GM23248 (cell line): ENCODE measurements at places on chromosomes 1 and 21. TPM values are rescaled to one million over a fixed set of nuclear protein-coding genes. Genes with fewer than 3 reads are reported as not detected.

The PDZK1 gene
- total RNA-seq, result 0.63 and 0.97 TPM in 2 replicates

The PODN gene
- total RNA-seq, result 54.0 and 54.8 TPM in 2 replicates

The SPTA1 gene
- total RNA-seq, result not detected in 2 replicates

The TSNAX gene
- 36.7 and 39.4 TPM in 2 replicates for total RNA-seq

The GPR61 gene
- not detected in 2 replicates for total RNA-seq

The RGSL1 gene
- total RNA-seq, result not detected in 2 replicates

The NBPF20 gene
- 1.4 and 3.0 TPM in 2 replicates for total RNA-seq

The LEMD1 gene
- total RNA-seq, result not detected in 2 replicates

The C4BPA gene
- total RNA-seq, result not detected in 2 replicates

The SLC30A2 gene
- not detected in 2 replicates for total RNA-seq

The AK5 gene
- total RNA-seq, result 65.3 and 81.3 TPM in 2 replicates

The OR2L3 gene
- total RNA-seq, result not detected in 2 replicates

The COL9A2 gene
- total RNA-seq, result 0.89 and 2.8 TPM in 2 replicates

The VASH2 gene
- total RNA-seq, result not detected in 2 replicates

The GUCA2B gene
- not detected in 2 replicates for total RNA-seq

The CHODL gene
- total RNA-seq, result not detected in 2 replicates

The FRRS1 gene
- 1.3 and 3.9 TPM in 2 replicates for total RNA-seq

The C1QA gene
- total RNA-seq, result not detected in 2 replicates

The TMCC2 gene
- total RNA-seq, result 1.7 and 2.7 TPM in 2 replicates

The TNN gene
- total RNA-seq, result not detected in 2 replicates

The MRPS14 gene
- total RNA-seq, result 7.5 and 19.6 TPM in 2 replicates

The TMEM9 gene
- 77.9 and 81.0 TPM in 2 replicates for total RNA-seq

The LIX1L gene
- 26.1 and 36.5 TPM in 2 replicates for total RNA-seq

The AGMAT gene
- 2.2 and 3.9 TPM in 2 replicates for total RNA-seq

The LYST gene
- 5.9 and 9.0 TPM in 2 replicates for total RNA-seq

The DENND2C gene
- total RNA-seq, result 5.9 and 6.8 TPM in 2 replicates

The DIO1 gene
- total RNA-seq, result not detected in 2 replicates

The SERPINC1 gene
- not detected in 2 replicates for total RNA-seq

The HAO2 gene
- total RNA-seq, result not detected in 2 replicates

The ACTA1 gene
- 0.22 TPM in 1 of 2 replicates, not detected in the other for total RNA-seq

The SYT14 gene
- 1.4 and 1.7 TPM in 2 replicates for total RNA-seq

The HJV gene
- not detected in 2 replicates for total RNA-seq

The ADCY10 gene
- total RNA-seq, result 0.11 TPM in 1 of 2 replicates, not detected in the other

The ATP1A2 gene
- 0.11 and 0.13 TPM in 2 replicates for total RNA-seq

The OR10J1 gene
- total RNA-seq, result not detected in 2 replicates

The CD101 gene
- not detected in 2 replicates for total RNA-seq

The AIM2 gene
- total RNA-seq, result 1.3 TPM in 2 replicates

The NTRK1 gene
- total RNA-seq, result 0.11 TPM in 1 of 2 replicates, not detected in the other

The ERRFI1 gene
- total RNA-seq, result 50.8 and 55.1 TPM in 2 replicates

The FMO5 gene
- 1.8 and 4.9 TPM in 2 replicates for total RNA-seq

The SPATA46 gene
- not detected in 2 replicates for total RNA-seq

The DMRTA2 gene
- not detected in 2 replicates for total RNA-seq

The CCDC17 gene
- total RNA-seq, result 0.76 and 1.4 TPM in 2 replicates

The COPA gene
- 212 and 214 TPM in 2 replicates for total RNA-seq

The PDZK1IP1 gene
- not detected in 2 replicates for total RNA-seq

The CCDC24 gene
- 3.1 and 4.7 TPM in 2 replicates for total RNA-seq

The COL6A1 gene
- total RNA-seq, result 1,783 and 1,897 TPM in 2 replicates

The CLCA2 gene
- total RNA-seq, result 0.22 and 0.51 TPM in 2 replicates

The DIP2A gene
- total RNA-seq, result 13.1 and 14.3 TPM in 2 replicates

The EBNA1BP2 gene
- 113 and 120 TPM in 2 replicates for total RNA-seq
